Naive thymus-derived CD4-positive, alpha-beta T cell (primary cell): ENCODE measurements at places on chromosomes 11 and 22. TPM values are rescaled to one million over a fixed set of nuclear protein-coding genes. Genes with fewer than 3 reads are reported as not detected.

The MIAT gene
- 0.13 TPM for polyA plus RNA-seq

The MAPK8IP2 gene
- polyA plus RNA-seq: not detected

The OR9Q2 gene
- not detected for polyA plus RNA-seq

The CRACR2B gene
- not detected for polyA plus RNA-seq
